Adrenal gland (tissue), 19 donors: ENCODE measurements at places on chromosomes 6 and 20. TPM values are rescaled to one million over a fixed set of nuclear protein-coding genes. Genes with fewer than 3 reads are reported as not detected.

- no peak for DNase-seq
- no peaks in the 10 kb centered on the region for H3K36me3 ChIP-seq
Observed at GRCh38 chr6:123213921-123214320, 217.9 kb downstream of the CLVS2 start.

The RSPO3 gene
- 12.2 TPM for total RNA-seq

- H3K4me3 ChIP-seq, result no peak overlapping the region
- no peak overlapping the region for H3K27ac ChIP-seq
- DNase-seq, result no peak
- no peaks in the 10 kb centered on the region for H3K36me3 ChIP-seq
Observed at GRCh38 chr20:20317621-20318364, 50.1 kb upstream of the INSM1 start.

- peaks cover 7% of the 10 kb centered on the region for H3K4me1 ChIP-seq
- peak overlapping the region; percentile 44 for H3K27ac ChIP-seq
- H3K4me3 ChIP-seq, result no peak overlapping the region
- no peaks in the 10 kb centered on the region for H3K36me3 ChIP-seq
Observed at GRCh38 chr6:16698997-16699868, 62.0 kb downstream of the ATXN1 start.

DNA sequence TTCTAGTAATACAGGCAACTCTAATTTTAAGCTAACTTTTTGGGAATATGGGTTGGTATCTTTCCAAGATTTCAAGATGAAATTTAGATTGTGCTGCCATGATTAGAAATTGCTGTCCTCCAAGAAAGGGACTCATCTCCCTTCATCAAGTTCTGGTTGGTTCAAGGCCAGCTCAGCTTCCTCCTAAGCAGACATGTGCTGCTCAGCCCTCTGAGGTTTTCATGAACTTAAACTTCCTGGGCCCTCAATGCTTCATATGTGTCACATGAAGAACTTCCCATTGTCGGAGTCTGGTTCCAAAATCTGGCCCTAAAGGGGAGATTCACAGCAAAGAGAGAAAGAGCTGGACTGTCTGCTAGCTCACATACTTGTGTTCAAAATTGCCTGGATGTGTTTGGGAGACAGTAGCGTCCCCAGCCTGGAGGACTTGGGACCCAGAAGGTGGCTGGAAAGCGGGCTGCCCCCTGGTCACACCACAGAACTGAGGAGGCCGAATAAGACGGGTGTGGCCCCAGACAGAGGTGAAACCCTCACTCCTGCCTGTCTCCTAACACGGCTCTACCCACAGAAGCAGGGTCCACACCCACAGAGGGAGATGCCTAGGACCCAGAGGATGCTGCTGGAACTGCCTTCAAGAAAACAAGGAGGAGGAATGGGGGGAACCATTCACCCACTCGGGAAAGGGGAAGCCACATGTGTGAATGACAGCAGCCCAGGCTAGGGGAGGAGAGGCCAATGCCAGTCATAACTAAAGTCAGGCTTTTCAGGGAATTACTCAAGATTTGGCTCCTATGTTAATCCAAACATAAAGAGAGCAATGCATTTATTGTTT lies 54.3 kb upstream of the GPR31 start:
- H3K36me3 ChIP-seq, result no peaks in the 10 kb centered on the region
- H3K27ac ChIP-seq, result no peak overlapping the region
- no peak for DNase-seq

DNA sequence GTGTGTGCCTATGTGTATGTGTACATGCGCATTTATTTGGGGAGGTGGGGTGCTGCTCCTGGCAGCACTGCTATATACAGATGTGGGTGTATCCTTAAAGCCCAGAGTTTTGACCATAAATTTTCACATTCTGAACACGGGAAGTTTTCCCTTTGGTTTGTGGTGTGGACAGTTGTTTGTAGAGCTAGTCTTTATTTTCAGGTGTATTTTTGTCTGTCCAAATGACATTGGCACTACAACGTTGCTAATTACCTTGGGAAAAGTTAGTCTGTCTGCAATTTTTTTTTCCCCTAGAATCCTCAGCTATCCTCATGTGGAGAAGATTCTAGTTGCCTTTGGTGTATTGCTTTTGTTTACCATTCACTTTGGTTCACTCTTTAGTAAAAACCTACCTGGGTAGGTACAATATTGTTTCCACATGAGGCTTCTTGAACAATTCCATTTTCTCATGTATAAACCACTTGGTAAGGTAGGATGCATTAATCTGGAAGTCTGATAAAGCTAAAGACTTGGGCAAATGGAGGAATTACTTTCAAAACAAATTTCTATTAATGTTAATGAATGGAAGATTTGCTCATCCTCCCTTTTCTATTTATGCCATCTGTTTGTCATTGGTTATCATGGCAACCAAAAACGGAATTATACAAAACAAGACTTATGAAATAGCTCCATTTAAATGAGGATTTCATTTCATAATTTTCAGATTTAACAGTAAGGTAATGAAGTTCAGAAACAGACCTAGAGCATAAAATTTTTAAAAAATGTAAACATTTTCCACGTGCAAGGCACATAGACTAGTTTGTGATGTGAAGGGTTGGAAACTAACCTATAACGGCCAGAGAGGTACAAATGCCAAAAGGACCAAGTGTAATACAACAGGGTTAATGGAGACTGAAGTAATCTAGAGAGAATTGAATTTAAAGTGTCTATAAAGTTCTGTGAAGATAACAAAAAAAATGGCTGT lies 3.9 kb downstream of the CCN2 start:
- H3K27ac ChIP-seq, result no peak overlapping the region
- no peaks in the 10 kb centered on the region for H3K27me3 ChIP-seq
- no peaks in the 10 kb centered on the region for H3K36me3 ChIP-seq
- DNase-seq, result no peak
- no peaks in the 10 kb centered on the region for H3K4me1 ChIP-seq
- H3K4me3 ChIP-seq, result no peak overlapping the region

DNA sequence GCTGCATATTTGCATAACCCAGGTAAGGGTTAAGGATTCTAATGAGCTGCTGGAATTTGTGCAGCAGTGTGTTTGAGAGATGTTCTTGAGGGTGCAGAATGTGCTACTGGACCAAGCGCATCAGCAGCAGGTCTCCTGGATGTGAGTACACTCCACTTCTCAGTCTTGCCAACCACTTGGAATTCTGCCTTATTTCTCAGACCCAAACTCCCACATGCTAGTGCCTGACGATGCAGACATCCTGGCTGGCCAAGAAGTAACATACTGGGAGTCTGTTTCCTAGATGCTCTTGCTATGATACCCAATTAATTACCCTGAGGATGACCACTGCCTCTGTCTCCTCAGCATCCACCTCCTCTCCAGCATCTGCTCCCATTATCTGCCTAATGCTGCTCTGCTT lies 186.6 kb downstream of the MOXD1 start:
- no peaks in the 10 kb centered on the region for H3K27me3 ChIP-seq
- H3K36me3 ChIP-seq, result no peaks in the 10 kb centered on the region
- no peaks in the 10 kb centered on the region for H3K4me1 ChIP-seq
- no peak overlapping the region for H3K27ac ChIP-seq

DNA sequence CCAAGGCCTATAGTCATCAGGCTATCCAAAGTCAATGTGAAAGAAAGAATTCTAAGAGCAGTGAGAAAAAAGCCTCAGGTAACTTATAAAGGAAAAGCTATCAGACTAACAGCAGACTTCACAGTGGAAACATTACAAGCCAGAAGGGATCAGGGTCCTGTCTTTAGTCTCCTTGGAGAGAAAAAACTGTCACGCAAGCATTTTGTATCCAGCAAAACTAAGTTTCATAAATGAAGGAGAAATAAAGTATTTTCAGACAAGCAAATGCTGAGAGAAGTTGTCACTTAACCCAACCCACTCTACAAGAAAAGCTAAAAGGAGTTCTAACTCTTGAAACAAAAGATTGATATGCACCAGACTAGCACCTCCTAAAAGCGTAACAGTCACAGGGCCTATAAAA lies 28.1 kb downstream of the CITED2 start:
- H3K4me3 ChIP-seq, result no peak overlapping the region
- H3K27me3 ChIP-seq, result no peaks in the 10 kb centered on the region
- DNase-seq, result no peak
- no peaks in the 10 kb centered on the region for H3K4me1 ChIP-seq

DNA sequence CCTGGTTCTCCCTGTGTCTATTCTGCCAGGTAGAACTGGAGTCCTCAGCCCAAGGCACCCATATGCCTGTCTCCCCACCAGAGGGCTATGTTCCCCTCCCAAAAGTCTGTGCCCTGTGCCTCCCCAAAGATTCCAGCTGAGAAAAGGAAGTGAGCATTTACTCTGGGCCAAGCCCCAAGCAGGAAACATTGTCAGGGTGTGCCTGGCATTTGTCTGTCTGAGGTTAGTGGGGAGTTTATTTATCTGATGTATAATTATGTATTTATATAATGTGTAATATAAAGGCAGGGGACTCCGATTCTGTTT lies 5.6 kb downstream of the GDF5 start:
- DNase-seq, result no peak
- no peaks in the 10 kb centered on the region for H3K36me3 ChIP-seq
- no peak overlapping the region for H3K27ac ChIP-seq
- H3K4me1 ChIP-seq, result no peaks in the 10 kb centered on the region
- no peaks in the 10 kb centered on the region for H3K27me3 ChIP-seq

GRCh38 chr6:35492258-35492973 lies 4.5 kb downstream of the TEAD3 start:
- no peak overlapping the region for H3K27ac ChIP-seq
- no peaks in the 10 kb centered on the region for H3K27me3 ChIP-seq
- no peak for DNase-seq
- H3K4me3 ChIP-seq, result no peak overlapping the region

GRCh38 chr6:53989504-53989903 lies 121.7 kb upstream of the MLIP start:
- no peaks in the 10 kb centered on the region for H3K4me1 ChIP-seq
- no peak overlapping the region for H3K4me3 ChIP-seq
- no peak for DNase-seq
- no peaks in the 10 kb centered on the region for H3K27me3 ChIP-seq

GRCh38 chr6:11614534-11615213 lies 77.1 kb downstream of the TMEM170B start:
- DNase-seq, result no peak
- H3K27ac ChIP-seq, result no peak overlapping the region
- no peaks in the 10 kb centered on the region for H3K36me3 ChIP-seq
- H3K27me3 ChIP-seq, result no peaks in the 10 kb centered on the region

The HRH3 gene
- not detected for total RNA-seq
